CD8-positive, alpha-beta memory T cell (primary cell): ENCODE measurements at places on chromosomes 12 and 14. TPM values are rescaled to one million over a fixed set of nuclear protein-coding genes. Genes with fewer than 3 reads are reported as not detected.

- H3K27ac ChIP-seq, result no peak overlapping the region
- no peak for DNase-seq
- no peak overlapping the region for H3K4me3 ChIP-seq
- H3K36me3 ChIP-seq, result no peaks in the 10 kb centered on the region
- H3K27me3 ChIP-seq, result no peaks in the 10 kb centered on the region
Observed at GRCh38 chr12:117885211-117885610, 83.6 kb downstream of the KSR2 start.

- no peak overlapping the region for H3K27ac ChIP-seq
- no peak overlapping the region for H3K4me3 ChIP-seq
- no peak for DNase-seq
- H3K27me3 ChIP-seq, result no peaks in the 10 kb centered on the region
- no peaks in the 10 kb centered on the region for H3K36me3 ChIP-seq
Observed at GRCh38 chr14:52179141-52179790, 88.2 kb upstream of the PTGDR start.

- DNase-seq, result no peak
- no peak overlapping the region for H3K4me3 ChIP-seq
- no peaks in the 10 kb centered on the region for H3K4me1 ChIP-seq
- no peaks in the 10 kb centered on the region for H3K27me3 ChIP-seq
Observed at GRCh38 chr14:65495196-65495595, 82.7 kb downstream of the FUT8 start.

- H3K4me3 ChIP-seq, result no peak overlapping the region
- H3K36me3 ChIP-seq, result no peaks in the 10 kb centered on the region
- H3K27me3 ChIP-seq, result no peaks in the 10 kb centered on the region
- H3K27ac ChIP-seq, result no peak overlapping the region
Observed at GRCh38 chr14:53842938-53843337, 113.7 kb downstream of the BMP4 start.

- no peak overlapping the region for H3K27ac ChIP-seq
- H3K27me3 ChIP-seq, result no peaks in the 10 kb centered on the region
- DNase-seq, result no peak
Observed at GRCh38 chr12:8871068-8871467, 43.2 kb upstream of the PHC1 start.

GRCh38 chr14:35224615-35225014, 67.6 kb upstream of the PSMA6 start:
- no peaks in the 10 kb centered on the region for H3K36me3 ChIP-seq
- H3K27me3 ChIP-seq, result no peaks in the 10 kb centered on the region
- H3K4me1 ChIP-seq, result no peaks in the 10 kb centered on the region
- no peak for DNase-seq
- H3K27ac ChIP-seq, result no peak overlapping the region

DNA sequence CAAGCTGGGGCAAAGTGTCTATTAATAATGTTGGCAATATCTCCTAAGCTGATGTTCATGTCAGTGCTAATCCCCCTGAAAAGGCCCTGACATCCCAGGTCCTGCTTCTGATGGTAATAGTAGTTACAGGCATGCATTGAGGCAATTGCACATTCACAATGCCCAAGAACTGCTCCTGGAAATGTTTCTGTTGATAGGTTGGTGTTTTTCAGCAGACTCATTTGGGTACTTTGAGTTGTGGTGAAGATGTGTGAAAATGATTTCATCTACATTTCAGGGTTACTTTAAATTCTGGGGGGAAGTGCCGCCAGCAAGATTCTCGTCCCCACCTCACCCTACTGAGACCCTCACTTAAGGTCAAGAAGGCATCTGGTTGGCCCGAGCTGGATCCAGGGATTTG, 92.9 kb downstream of the BBS10 start:
- no peaks in the 10 kb centered on the region for H3K4me1 ChIP-seq
- no peak for DNase-seq
- no peak overlapping the region for H3K4me3 ChIP-seq
- no peaks in the 10 kb centered on the region for H3K27me3 ChIP-seq

DNA sequence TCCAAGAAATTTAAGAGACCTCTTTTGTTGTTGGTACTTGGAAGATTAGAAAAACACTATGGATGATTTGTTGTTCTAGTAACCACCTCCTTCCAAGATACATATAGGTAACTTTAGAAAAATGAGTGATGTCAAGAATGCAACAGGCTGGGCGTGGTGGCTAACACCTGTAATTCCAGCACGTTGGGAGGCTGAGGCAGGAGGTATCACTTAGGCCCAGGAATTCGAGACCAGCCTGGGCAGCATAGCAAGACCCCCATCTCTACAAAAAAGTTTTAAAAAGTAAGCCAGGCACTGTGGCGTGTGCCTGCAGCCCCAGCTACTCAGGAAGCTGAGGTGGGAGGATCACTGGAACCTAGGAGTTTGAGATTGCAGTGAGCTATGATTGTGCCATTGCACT, 97.8 kb downstream of the PCNX1 start:
- no peak overlapping the region for H3K27ac ChIP-seq
- no peaks in the 10 kb centered on the region for H3K27me3 ChIP-seq
- DNase-seq, result no peak
- H3K36me3 ChIP-seq, result no peaks in the 10 kb centered on the region
- H3K4me3 ChIP-seq, result no peak overlapping the region
- H3K4me1 ChIP-seq, result peaks cover 44% of the 10 kb centered on the region

DNA sequence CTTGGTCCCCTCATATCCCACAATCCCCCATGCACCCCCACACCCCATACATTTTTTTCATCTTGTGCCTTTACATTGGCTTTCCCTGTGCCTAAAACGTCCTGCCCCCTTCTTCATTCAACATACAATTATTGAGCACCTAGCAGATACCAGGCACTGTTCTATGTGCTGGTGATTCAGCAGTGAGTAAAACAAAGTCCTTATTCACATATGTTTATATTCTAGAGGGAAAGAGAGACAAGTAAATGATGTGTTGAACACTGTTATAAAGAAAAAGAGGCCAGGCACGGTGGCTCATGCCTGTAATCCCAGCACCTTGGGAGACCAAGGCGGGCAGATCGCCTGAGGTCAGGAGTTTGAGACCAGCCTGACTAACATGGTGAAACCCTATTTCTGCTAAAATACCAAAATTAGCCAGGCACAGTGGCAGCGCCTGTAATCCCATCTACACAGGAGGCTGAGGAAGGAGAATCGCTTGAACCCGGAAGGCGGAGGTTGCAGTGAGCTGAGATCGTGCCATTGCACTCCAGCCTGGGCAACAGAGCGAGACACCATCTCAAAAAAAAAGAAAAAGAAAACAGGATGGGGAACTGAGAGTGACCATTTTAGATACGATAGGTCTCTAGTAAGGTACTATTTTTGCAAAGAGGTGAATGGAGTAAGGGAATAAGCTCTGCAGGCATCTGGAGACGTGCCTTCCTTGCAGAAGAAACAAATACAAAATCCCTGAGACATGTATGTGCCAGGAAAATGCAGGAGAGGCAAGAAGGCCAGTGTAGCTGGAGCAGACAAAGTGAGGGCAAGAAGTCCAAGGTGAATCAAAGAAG, 12.2 kb downstream of the SLC7A7 start:
- no peaks in the 10 kb centered on the region for H3K27me3 ChIP-seq
- no peak overlapping the region for H3K4me3 ChIP-seq
- no peak for DNase-seq
- H3K27ac ChIP-seq, result no peak overlapping the region

- H3K4me3 ChIP-seq, result no peak overlapping the region
- H3K27me3 ChIP-seq, result peaks cover 30% of the 10 kb centered on the region
- no peaks in the 10 kb centered on the region for H3K36me3 ChIP-seq
- peaks cover 13% of the 10 kb centered on the region for H3K4me1 ChIP-seq
Observed at GRCh38 chr12:113461666-113462065, 10.0 kb downstream of the LHX5 start.

GRCh38 chr14:100874051-100874410, 29.5 kb downstream of the RTL1 start:
- H3K36me3 ChIP-seq, result no peaks in the 10 kb centered on the region
- no peaks in the 10 kb centered on the region for H3K27me3 ChIP-seq
- H3K27ac ChIP-seq, result no peak overlapping the region
- H3K4me1 ChIP-seq, result no peaks in the 10 kb centered on the region
- no peak for DNase-seq

- H3K36me3 ChIP-seq, result no peaks in the 10 kb centered on the region
- no peak overlapping the region for H3K27ac ChIP-seq
- DNase-seq, result no peak
Observed at GRCh38 chr14:72546344-72547016, 347.4 kb downstream of the DPF3 start.

DNA sequence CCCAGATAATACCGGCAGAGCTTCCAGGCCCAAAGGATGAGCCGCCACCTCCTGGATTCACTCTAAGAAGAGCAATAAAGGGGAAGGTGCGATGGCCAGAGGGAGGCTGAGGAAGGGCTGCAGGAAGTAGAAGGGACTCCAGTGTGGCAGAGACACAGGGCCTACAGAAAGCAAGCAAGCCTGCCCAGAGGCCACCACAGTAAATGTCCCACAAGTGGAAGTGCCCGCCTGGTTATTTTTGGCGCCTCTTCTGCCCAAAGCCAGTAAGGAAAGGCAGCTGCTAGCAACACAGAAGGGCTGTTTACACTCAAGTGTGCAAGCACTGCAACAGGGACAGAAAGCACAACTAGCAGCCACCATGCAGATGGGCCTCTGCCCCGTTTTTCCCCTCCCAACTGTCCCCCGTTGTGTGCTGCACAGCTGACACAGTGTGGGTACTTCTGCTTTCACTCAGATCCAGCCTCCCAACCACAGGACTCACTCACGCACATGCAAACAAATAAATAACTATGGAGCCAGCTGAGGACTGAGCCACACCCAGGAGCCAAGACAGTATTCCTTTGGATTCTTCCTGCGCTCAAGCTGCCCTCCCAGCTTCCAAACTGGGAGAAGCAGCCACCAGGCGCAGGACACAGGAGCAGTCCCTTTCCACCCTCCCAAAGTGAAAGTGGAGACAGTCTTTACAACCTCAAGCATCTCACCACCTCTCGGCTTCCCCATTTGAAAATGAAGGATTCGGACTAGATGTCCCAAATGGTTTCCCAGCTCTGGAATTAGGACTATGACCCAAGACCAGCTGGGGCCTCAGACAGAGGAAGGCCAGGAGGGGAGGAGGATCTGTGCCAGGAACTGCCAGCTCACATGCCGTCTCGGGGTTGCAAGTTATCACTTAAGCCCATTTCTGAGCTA, 40.0 kb upstream of the PNMA1 start:
- H3K27ac ChIP-seq, result peak overlapping the region; percentile 65
- peaks cover 92% of the 10 kb centered on the region for H3K4me1 ChIP-seq
- H3K36me3 ChIP-seq, result no peaks in the 10 kb centered on the region
- no peak for DNase-seq

DNA sequence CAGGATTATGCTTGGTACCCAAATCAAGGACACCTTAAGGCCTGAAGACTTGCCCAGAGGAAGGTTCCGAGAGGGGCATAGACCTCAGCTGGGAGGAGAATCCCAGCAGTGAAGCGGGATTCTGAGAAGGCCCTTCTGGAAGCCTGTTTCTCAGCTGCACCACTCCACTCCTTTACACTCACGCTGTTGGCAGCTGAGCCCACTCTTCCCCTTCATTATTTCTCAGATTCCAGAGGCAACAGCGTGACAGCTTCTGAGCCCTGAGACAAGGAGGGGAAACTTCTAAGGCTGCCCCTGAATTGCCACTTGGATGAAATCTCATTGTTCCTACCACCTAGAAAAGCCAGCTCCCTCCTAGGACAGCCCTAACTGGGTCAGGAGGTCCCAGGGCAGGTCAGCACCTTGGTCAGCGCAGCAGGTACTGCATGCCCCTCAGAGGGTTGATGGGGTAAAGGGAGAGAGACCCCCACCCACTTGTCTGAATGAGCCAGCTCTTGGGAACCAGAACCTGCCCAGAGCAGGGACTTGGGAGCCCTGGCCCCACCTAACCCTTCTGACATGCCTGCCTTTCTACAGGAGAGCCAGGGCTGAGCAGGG, 53.9 kb downstream of the ISCA2 start:
- H3K27me3 ChIP-seq, result no peaks in the 10 kb centered on the region
- no peaks in the 10 kb centered on the region for H3K4me1 ChIP-seq
- no peak overlapping the region for H3K27ac ChIP-seq
- no peaks in the 10 kb centered on the region for H3K36me3 ChIP-seq

GRCh38 chr14:21072031-21072473, 1.9 kb downstream of the ARHGEF40 start:
- DNase-seq, result no peak
- peaks cover 36% of the 10 kb centered on the region for H3K4me1 ChIP-seq
- no peak overlapping the region for H3K4me3 ChIP-seq
- H3K36me3 ChIP-seq, result no peaks in the 10 kb centered on the region
- H3K27ac ChIP-seq, result no peak overlapping the region

DNA sequence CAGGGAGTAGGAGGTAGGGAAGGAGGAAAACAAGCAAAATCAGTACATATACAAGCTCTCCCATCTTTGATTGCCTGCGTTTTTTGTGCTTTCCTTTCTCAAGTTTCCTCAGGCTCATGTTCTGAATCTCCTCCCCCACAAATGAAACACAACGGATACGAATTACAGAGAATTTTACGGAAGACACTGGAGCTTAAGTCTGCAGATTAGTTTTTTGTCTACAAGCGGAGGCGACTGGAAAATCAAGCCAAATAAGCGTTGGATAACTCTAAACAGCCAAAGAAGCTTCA, 612 bp downstream of the WBP11 start:
- H3K27ac ChIP-seq, result peak overlapping the region; percentile 96

- no peaks in the 10 kb centered on the region for H3K36me3 ChIP-seq
- DNase-seq, result no peak
- no peak overlapping the region for H3K27ac ChIP-seq
- H3K4me3 ChIP-seq, result no peak overlapping the region
- peaks cover 99% of the 10 kb centered on the region for H3K4me1 ChIP-seq
- no peaks in the 10 kb centered on the region for H3K27me3 ChIP-seq
Observed at GRCh38 chr14:61395115-61395725, 73.8 kb downstream of the PRKCH start.

- H3K4me3 ChIP-seq, result no peak overlapping the region
- H3K4me1 ChIP-seq, result peaks cover 5% of the 10 kb centered on the region
- H3K36me3 ChIP-seq, result no peaks in the 10 kb centered on the region
- DNase-seq, result no peak
- H3K27ac ChIP-seq, result no peak overlapping the region
- H3K27me3 ChIP-seq, result no peaks in the 10 kb centered on the region
Observed at GRCh38 chr12:25254271-25254880, 3.6 kb upstream of the KRAS start.

GRCh38 chr14:104602933-104603325, 1.6 kb downstream of the TMEM179 start:
- DNase-seq, result no peak
- no peaks in the 10 kb centered on the region for H3K27me3 ChIP-seq
- H3K4me1 ChIP-seq, result no peaks in the 10 kb centered on the region
- no peak overlapping the region for H3K27ac ChIP-seq
- H3K36me3 ChIP-seq, result no peaks in the 10 kb centered on the region
- H3K4me3 ChIP-seq, result no peak overlapping the region

DNA sequence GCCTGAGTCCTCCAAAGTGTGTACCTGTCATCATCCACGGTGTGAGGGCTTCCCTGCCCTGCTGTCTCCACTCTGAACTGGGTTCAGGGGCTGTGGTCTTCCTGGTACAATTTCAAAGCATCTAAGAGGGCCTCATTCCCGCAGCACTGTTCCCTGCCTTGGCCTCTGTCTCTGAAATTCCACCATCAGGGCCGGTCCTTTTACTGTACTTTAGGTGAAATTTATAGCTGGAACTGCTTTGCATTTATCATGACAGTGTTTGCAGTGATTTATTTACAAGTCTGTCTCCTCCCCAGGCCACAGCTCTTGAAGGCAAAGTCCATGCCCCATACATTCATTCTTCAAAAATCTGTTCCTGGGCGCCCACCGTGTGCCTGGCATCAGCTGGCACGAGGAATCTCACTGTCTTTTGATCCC, 36.9 kb upstream of the NCOR2 start:
- DNase-seq, result no peak
- no peak overlapping the region for H3K4me3 ChIP-seq
- H3K4me1 ChIP-seq, result peaks cover 17% of the 10 kb centered on the region
- H3K27ac ChIP-seq, result no peak overlapping the region
- H3K36me3 ChIP-seq, result no peaks in the 10 kb centered on the region

Gene AQP5
- total RNA-seq, result not detected

Gene PTPRB
- not detected for total RNA-seq

Gene LRTM2
- not detected for total RNA-seq

Gene MIPOL1
- not detected for total RNA-seq

Gene TSHR
- not detected for total RNA-seq

Gene TPH2
- not detected for total RNA-seq
